ENCODE measurements at places on chromosomes 6 and 20.

DNA sequence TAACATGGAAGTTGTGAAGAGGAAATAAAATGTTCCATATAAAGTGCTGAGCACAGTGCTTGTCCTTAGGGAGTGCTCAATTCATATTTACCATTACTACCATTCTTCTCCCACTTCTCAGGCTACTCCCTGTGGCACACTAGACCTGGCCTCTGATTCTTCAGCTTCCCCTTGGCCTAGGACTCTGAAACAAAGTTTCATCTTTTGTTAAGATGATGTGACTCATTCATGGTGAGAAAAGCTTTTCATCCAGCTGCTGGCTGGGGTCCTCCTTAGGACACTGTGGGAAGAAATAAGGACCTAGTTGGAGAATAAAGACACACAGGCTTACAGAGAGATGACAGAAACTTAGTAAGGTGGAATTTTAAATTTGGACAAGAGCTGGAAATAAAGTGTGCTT is 314.8 kb downstream of the CDC5L start:
- no peak for DNase-seq

GRCh38 chr6:43861212-43861894 is 91.3 kb downstream of the VEGFA start:
- no peak for DNase-seq

DNA sequence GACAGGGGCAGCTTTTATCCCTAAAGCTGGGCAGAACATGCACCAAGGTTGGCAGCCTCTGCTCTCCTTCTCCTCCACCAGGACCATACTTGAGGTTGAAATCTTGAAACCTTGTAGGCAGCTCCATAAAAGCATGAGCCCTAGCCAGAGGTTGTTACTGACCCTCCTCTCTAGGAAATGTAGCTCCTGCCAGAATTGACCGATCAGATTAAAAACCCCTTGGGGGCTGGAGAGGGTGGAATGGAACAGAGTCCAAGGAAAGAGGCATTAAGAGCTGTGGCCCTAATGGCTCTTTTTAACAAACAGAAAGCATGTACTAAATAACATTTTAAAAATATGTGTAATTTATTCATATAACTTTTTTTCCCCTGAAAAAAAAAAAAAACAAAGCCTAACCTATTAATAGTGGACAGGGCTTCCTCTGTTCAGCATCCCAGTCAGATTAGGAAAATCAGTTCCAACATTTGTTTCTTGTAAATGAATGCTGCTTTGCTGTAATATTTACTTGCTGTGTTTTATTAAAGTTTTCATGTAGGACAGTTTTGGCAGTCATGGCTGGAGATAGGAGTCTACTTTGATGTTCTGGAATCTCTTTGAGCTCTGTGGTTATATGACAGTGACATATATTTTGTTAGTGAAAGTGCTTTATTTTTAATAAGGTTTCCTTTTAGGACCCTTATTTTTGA is 41.3 kb downstream of the MTHFD1L start:
- no peak for DNase-seq

DNA sequence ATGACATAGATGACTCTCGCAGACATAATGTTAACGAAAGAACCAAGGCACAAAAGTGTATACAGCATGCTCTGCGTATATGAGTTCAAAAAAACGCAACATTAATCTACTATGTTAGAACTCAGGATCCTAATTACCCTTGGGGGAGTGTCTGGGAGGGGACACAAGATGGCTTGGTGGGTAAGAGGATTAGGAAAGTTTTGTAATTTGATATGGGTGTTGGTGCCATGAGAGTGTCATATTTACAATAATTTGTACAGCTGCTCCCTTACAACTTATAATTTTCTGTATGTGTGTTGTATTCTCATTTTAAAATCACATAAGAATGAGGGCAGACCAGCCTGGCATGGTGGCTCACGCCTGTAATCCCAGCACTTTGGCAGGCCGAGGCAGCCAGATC is 38.6 kb downstream of the TFEB start:
- no peak for DNase-seq

- DNase-seq = no peak
Measured at GRCh38 chr6:133456944-133457343, 215.8 kb downstream of the EYA4 start.

- DNase-seq = no peak
Measured at GRCh38 chr20:37711001-37711400, 17.2 kb downstream of the CTNNBL1 start.

DNA sequence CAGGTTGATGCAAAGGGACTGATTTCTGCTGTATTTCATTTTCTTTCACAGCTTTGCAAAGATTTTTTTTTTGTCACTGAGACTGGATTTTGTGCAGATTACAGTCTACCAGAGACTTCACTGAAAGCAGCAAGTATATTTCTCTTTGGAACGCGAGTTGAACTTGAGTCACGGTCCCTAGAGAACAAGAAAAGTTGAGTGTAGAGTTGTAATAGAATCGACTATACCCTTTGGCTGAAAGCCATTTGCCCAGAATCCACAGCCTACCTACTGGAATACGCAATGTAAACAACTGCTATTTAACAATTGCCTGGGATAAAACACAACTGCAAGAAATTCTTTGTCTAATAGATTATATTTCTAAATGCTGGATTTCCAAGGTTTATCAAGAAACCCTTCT is 520.6 kb downstream of the HDGFL1 start:
- no peak for DNase-seq

DNA sequence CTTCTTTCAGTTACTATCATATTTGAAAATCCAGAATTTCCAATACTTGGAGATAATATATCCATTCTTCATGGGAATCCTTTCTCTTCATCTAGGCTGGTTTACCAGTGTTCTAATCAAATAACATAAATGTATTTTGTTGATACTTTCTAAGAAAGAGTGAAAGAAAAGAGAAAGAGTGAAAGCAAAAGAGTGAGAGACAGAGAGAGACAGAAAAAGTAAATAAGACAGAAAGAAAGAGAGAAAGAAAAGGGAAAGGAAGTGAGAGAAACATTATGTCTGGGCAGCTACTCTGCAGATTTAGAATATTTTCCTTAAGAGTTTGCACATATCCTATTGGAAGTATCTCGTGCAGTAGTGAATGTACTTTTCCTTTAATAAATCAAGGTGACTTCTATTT is 781.0 kb upstream of the GJE1 start:
- DNase-seq = no peak

Data from AG09319 (cell line).